ENCODE measurements at places on chromosomes 4 and X. TPM values are rescaled to one million over a fixed set of nuclear protein-coding genes. Genes with fewer than 3 reads are reported as not detected.

Gene ABCG2
- 2.2 TPM for total RNA-seq

Gene GUCY2F
- total RNA-seq = under 0.01 TPM

Gene MAGED4B
- total RNA-seq = 18.6 TPM

Gene NR3C2
- total RNA-seq = under 0.01 TPM
